Activated CD4-positive, alpha-beta T cell treated with anti-CD3 and anti-CD28 coated beads, Interleukin-2, Interleukin-4, amounts not matched to agents 100 ng/mL and 50 ng/mL, durations not matched to agents 16 hours and 8 hours (primary cell): ENCODE measurements at places on chromosomes 13 and 19.
A peak's percentile ranks its signal among the peaks of the same experiment; 100 is the strongest.

- no peak for DNase-seq
Observed at GRCh38 chr13:111161601-111162600, 46.8 kb downstream of the ARHGEF7 start.

DNA sequence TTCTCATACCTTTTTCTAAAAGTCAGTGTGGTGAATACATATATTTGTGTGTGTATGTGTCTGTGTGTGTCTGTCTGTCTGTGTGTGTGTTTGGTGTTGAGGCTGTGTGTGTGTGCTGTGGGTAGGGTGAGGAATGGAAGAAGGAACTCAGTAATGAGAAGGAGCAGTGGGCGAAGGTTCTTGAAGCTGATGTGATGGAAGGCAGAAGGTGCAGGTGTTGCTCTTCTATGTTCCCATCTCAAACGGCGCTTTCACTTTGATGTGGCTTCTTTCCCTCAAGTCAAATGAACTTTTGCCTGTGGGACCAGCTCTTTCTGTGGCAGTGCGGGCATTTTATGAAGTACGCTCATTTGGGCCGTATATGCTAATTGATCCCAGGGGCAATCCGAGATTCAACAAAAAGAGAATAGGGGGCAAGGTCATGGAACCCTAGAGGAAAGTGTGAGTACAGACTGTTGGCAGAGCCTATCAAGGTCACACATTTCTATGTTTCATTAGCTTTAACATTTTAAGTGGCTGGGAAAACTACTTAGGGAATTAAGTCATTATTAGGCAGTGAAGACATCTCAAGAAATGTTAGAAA is 15.2 kb downstream of the BIVM start:
- peak; percentile 6 for DNase-seq

DNA sequence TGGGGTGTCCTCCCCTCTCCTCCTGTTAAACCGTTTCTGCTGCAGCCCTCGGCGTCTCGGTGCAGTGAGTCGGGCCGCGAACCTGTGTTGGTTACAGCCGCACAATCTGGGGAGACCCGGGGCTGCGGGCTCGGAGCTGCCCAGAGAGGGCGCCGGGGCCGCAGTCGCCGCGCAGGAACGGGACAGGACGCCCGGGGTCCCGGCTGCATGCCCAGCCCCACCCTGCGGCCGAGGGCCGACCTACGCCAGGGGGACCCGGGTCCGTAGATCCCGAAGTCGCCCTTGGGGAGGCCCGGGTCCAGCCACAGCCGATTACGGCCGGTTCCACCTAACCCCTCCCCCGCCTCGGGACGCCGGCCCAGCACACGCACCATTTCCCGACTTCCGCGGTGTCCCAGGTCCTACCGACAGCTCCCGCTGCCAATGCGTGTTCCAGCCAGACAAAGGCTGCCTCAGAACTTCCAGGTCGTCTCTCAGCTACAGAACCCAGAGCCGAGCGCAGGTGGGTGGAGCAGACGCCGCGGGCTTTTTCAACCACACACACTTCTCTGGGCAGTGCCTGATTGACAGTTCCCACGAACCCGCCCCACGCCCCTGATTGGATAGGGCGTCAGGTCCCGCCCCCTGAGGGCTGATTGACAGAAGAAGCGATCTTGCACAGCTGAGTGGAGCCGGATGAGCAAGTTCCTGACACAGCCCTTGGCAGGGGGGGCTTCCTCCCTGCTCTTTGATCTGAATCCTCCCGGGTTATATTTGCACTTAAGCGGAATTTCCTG is at the start of gene ZNF443:
Gene ZNF443 (minus strand): TSS at position 481 of the 776 bp plus-strand sequence. CDS start 107 bp downstream, at position 374.
- DNase-seq, result peak; percentile 98

- DNase-seq, result no peak
Observed at GRCh38 chr13:32537580-32538142, 934 bp downstream of the N4BP2L2 start.

- DNase-seq, result no peak
Observed at GRCh38 chr19:31304831-31305312, 44.4 kb downstream of the TSHZ3 start.

- no peak for DNase-seq
Observed at GRCh38 chr13:109870696-109871370, 84.5 kb upstream of the IRS2 start.

- no peak for DNase-seq
Observed at GRCh38 chr13:36533806-36534205, 101.5 kb downstream of the CCNA1 start.

- peak; percentile 42 for DNase-seq
Observed at GRCh38 chr13:31050486-31051400, 111.0 kb downstream of the HSPH1 start.

- no peak for DNase-seq
Observed at GRCh38 chr13:110281736-110282135, 25.2 kb downstream of the COL4A1 start.

DNA sequence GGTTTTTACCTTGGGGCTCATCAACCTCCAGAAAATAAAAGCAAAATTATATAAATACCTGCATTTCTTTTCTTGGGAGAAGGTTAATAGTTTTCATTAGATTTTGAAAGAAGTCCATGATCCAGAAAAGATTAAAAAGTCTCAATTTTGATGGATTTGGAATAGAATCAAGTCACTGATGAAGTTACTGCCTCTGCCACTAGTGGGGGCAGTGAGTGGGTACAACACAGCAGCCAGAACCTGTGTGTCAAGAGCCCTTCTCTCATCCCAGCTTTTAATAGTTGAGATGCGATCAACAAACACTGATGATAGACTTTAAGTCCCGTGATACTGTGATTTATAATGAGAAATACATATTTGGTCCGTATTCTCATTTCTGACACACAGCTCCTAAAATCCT is 686.7 kb downstream of the DIAPH3 start:
- DNase-seq, result no peak

DNA sequence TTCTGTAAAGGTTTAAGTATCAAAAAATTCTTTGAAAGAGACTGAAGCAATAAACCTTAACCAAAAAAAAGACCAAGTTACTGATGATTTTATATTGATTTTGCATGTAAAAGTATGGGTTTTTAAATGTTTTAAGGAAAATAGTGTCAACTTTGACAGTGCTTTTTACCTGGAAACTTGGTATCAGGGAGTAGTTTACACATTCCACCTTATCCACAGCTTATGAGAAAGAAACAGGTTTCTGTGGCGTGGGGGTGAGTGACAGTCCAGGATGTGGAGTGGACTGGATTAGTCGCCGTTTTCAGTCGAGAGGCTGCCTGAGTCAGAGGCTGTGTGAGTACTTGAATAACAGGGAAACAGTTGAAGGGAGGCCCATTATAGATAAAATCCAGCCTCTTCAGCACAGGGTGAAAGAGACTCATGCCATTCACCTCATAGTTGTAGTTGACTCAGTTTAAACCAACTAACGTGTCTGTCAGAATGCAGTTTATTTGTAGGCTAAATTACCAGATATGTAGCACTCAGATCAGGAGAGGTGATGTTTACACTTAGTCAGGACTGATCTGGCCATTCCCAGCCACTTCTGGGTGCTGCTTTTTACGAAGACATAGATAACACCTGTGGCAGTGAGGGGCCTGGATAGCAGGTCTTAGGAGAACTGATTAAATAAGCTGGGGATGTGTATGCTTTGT is 595 bp upstream of the GPR183 start:
- DNase-seq, result peak; percentile 91

- DNase-seq, result no peak
Observed at GRCh38 chr19:11194656-11195558, 2.4 kb downstream of the KANK2 start.

DNA sequence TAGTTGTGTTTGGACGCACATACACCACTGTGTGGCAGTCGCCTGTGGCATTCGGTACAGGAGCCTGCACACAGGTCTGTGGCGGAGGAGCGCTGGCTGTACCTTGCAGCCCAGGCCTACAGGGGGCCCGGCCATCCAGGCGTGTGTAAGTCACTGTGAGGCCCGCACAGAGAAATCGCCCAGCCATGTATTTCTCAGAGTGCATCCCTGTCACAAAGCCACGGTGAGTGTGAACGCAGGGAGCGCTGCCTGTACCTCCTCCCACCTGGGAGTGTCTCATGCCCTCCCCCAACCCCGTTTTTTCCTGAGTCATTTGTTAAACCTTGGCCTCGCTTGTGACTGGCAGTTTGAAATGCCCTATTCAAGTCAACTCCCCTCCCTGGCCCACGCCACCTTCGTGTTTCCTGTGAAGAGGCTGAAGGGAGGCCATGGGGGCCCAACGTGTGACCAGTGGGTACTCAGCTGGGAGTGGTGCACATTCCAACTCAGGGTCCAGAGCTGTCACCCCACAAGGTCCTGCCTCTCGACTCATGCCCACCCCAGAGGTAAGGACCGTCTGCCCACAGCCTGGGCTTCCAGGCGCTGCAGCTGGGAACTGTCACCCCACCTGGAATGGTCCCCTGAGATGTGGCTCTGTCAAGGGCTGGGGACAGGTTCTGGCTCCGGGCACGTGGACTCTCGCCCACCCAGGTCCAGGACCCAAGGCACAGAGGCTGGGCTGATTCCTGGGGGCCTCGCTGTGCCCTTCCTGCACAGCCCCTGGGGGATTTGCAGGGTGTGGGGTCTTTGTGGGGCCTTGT is 11.6 kb upstream of the RASA3 start:
- no peak for DNase-seq

GRCh38 chr13:99225078-99225477 is 24.4 kb downstream of the UBAC2 start:
- no peak for DNase-seq

DNA sequence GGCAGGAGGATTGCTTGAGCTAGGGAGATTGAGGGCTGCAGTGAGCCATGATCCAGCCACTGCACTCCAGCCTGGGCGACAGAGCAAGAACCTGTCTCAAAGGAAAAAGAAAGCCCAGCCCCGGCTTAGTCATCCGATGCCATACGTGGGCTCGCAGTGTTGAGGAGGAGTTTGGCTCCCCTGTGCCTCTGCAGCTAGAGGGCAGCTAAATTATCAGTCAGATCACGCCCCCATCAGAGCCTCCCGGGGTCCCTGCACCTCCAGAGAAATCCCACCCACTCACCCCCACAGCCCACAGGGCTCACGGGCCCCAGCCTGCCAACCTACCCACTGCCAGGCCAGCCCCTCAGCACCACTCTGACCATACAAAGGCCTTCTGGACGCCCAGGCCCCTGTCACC is 27.6 kb downstream of the MAU2 start:
- DNase-seq, result no peak

DNA sequence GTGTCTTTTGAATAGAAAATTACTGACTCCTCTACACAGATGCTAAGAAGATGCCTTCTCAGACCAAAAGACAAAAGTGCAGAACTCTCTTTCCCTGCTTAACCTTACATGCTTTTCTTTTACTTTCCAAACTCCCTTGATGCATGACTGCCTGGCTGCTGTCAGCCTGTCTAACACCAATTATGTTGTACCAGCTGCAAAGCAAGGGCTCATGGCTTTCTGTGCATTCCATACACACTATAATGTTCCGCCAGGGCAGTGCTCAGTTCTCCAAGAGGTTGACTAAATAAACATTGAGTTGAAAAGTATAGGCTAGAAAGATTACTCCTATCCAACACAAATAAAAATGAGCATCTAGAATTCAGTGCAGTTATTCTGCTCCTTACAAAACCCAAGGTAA is 330.4 kb upstream of the NBEA start:
- no peak for DNase-seq

- no peak for DNase-seq
Observed at GRCh38 chr19:2201473-2202148, 34.5 kb downstream of the PLEKHJ1 start.

DNA sequence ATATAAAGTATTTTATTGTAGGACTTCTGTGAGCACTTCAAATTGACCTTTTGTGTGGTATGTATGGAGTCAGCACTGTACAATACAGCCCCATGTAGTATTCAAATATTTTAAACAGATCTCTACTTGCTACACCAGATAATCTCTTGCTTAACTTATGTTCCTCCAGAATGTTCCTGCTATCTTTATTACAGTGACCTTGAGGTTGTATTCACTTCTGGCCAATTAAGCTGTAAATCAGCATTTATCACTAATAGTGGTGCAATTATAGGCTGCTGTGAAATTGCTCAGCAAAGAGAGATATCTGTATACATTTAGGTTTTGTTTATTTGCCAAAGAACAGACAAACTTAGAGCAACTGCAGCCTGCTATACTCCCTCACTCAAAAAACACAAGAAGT is 1218.6 kb downstream of the PCDH17 start:
- DNase-seq, result no peak

DNA sequence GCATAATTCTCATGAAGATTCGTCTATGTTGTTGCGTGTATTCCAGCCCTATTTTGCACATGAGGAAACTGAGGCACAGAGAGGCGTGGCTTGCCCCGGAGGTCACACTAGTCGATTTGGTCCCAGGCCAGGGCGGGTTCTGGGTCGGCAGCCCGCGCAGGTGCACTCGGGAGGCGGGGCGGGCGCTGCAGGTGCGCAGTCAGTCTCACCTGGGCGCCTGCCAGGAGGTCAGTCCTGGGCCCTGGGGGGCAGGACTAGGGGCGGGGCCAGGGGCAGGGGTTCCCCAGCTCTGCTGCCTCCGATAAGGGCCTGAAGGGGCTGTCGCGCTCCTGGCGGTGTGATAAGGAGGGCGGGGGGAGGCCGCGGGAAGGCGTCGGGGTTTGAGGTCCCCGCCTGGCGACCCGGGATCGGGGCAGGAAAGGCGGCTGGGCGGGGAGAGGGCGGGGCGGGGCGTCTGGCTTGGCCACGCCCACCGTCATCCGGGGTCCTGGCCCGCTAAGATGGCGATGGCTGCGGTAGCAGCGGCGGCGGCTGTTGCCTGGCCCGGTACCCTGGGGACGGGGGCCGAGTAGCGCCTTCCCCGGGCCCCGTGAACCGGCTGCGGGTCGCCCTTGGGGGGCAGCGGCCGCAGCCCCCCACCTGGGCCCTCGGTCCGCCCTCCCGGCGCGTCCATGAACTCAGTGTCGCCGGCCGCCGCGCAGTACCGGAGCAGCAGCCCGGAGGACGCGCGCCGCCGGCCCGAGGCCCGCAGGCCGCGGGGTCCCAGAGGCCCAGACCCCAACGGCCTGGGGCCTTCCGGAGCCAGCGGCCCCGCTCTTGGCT is at the start of gene ATG4D:
Gene ATG4D (plus strand): TSS at position 485 of the 822 bp plus-strand sequence. CDS start 187 bp downstream, at position 672.
- DNase-seq, result peak; percentile 68
